SJCRH30 (cell line): ENCODE measurements at places on chromosomes 12 and 14. TPM values are rescaled to one million over a fixed set of nuclear protein-coding genes. Genes with fewer than 3 reads are reported as not detected.

Gene CD69
- total RNA-seq = not detected in 2 replicates

Gene KRT5
- not detected in 2 replicates for total RNA-seq

Gene FAM186B
- 0.10 and 0.18 TPM in 2 replicates for total RNA-seq

DNA sequence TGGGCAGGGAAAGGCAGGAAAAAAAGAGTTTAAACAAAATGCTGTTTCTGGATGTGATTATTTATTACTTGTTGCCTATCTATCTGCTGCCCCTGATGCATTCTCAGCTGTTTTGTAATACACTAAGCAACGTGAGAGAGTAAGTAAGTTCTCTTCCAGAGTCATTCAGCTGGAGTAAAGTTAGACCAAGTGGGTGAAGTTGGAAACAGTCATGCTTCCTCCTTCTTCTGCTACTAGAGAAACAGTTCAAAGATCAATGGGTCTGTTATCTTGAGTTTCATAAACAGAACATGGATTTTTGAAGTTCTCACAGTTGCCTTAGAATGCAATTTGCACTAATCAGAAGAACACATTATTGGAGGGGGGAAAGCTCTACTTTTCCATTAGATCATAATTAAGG is 279.3 kb downstream of the EGLN3 start:
- no peak for DNase-seq

DNA sequence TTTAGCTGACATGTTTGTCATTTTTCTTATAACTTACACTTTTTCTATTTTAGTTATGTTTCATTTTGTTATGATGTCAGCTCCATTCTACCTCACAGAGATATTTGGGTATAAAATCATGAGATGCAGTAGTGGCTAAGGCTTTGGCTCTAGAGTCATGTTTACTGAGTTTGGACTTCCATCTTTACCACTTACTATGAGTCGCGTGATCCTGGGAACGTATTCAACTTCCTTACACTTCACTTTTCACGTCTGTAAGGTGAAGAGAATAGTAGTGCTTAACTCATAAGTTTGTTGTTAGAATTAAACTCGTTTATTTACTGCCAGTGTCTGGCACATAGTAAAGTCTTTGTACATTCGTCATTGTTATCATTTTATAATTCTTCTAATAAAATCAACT is 126.3 kb downstream of the ERC1 start:
- DNase-seq = no peak

DNA sequence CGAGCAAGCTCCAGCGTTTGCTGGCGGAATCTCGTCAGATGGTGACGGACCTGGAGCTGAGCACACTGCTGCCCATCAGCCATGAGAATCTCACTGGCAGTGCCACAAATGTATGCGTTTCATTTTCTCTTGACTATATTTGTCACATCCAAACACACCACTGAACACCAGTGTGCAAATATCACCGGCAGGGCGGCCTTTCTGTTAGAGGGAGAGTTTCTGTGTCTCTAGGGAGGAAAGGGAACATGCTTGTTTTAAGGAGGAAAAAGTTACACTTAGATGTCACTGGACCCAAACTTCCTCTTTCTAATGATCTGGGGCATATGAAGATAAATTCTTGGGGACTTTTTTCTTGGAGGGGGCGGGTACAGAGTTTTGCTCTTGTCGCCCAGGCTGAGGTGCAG is 21.9 kb upstream of the HIP1R start:
- no peak for DNase-seq

- no peak for DNase-seq
Observed at GRCh38 chr12:64636856-64637255, 26.6 kb downstream of the RASSF3 start.

- DNase-seq = no peak
Observed at GRCh38 chr14:69530095-69530494, 44.6 kb downstream of the CCDC177 start.

Gene CD9
- 220 and 239 TPM in 2 replicates for total RNA-seq

DNA sequence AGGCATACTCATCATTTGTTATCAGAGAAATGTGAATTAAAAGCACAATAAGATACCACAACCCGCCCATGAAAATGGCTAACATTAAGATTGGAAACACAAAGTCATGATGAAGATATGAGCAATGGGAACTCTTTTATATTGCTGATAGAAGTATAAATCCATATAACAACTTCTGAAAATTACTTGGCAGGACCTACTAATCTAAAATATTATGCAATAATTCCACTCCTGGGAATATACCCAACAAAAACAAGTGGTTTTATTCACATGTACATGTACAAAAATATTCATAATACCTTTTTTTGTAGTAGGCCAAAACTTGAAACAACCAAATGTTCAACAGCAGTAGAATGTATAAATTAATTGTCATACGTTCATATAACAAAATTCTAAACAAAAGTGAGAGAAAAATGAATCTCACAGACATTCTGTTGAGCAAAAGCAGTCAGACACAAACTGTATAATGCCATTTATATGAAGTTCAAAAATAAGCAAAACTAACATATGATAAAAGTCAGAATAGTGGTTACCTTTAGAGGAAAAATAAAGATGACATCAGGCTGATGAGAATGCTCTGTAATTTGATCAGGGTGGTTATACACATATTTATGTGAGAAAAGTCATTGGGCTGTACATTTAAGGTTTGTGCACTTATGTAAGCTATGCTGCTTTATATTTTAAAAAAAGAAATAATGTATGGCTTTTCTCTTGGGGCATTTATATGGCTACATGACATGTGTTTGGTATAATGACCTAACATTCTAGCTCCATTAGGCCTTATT is 309.2 kb upstream of the KITLG start:
- DNase-seq = peak; percentile 16

Gene CISTR
- not detected in 2 replicates for total RNA-seq

Gene LRRK2
- total RNA-seq = 0.04 TPM in 1 of 2 replicates, not detected in the other

DNA sequence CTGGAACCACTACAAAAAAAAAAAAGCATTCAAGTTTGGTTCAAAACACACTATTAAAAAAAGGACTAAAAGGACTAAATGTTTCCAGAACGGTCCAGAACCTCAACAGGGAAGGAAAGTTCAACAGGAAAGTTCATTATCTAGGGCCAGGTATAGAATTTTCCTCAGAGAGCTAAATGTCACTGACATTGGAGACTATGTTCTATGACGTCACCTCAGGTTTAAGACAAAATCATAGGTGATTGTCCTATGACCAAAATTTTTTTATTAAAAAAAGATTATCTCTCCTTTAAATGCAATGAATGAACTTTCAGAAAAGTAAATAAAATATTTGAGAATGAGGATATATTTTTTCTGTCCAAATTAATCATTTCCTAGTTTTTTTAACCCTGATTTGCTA is 746.7 kb upstream of the USP15 start:
- DNase-seq = no peak

Gene MGP
- total RNA-seq = 2.8 and 3.2 TPM in 2 replicates

Gene RPS6KL1
- 1.8 TPM in 2 replicates for total RNA-seq

Gene GPR162
- 2.2 and 3.5 TPM in 2 replicates for total RNA-seq

DNA sequence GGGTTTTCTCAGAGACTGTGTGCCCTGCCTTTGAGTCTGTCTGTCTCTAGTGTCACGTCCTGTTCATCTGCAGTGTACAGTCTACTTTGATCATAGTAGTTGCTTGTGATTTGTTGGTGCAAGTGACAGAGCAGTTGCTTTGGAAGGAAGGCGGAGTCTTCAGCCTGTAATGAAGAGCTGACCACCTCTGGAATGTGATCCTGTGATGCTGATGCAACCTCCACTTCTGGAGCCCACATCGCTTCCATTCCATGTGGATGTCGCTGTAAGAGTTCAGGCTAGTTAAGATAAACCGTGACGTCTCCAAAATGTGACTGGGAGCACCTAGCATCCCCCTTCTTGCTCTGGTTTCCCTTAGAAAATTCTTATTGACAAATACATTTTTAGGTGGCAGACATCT is 51.8 kb downstream of the PELI2 start:
- DNase-seq = no peak

Gene DDHD1
- total RNA-seq = 34.0 and 41.3 TPM in 2 replicates

DNA sequence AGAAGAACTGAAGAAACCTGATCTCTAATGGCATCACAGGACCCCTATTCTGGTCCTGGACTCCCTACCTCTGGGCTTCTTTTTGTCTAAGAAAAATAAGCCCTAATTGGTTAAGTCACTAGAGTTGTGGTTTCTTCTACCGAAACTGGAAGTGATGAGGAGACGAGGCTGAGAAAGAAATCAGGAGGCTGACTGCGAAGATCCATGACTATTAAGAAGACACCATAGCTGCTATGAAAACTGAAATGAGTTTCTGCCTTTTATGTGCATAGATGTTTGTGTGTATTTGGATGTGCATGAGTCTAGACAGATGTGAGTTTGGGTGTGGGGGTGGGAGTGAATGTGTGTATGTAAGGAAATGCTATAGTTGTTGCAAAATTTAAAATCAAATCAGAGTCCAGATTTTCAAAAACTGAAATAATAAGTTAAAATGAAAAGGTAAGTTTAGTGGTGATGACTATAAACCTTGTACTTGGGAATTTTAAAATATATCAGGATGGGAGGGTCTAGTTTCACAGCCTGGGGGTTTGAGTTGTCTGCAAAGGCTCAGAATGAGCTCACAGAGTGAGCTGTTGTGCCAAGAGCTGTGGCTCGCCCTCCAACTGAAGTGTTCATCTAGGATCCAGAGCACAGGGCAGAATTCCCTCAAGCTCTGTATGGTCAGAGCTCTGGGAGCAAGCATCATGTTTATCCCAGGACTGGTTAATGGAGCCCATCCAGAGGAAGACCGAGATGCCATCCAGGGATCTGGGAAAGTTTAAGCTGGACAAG is 94.9 kb downstream of the VCPKMT start:
- DNase-seq = no peak

DNA sequence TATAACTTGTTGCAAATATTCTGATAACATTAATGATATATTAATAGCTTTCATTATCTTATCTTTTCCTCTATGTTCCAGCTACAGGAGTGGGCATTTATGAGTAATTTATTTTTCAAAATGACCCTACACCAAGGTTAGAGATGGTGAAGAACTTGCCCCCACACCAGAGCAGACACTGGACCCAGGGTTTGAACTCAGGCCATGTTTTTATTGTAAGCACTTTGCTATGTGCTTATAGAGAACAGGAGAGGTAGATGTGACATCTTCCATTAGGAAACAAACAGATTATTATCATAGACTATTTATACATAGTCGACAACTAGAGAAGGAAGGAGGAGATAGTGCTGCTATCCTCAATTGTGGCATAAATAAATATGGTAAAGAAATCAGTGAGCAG is 265.2 kb downstream of the EGLN3 start:
- no peak for DNase-seq

DNA sequence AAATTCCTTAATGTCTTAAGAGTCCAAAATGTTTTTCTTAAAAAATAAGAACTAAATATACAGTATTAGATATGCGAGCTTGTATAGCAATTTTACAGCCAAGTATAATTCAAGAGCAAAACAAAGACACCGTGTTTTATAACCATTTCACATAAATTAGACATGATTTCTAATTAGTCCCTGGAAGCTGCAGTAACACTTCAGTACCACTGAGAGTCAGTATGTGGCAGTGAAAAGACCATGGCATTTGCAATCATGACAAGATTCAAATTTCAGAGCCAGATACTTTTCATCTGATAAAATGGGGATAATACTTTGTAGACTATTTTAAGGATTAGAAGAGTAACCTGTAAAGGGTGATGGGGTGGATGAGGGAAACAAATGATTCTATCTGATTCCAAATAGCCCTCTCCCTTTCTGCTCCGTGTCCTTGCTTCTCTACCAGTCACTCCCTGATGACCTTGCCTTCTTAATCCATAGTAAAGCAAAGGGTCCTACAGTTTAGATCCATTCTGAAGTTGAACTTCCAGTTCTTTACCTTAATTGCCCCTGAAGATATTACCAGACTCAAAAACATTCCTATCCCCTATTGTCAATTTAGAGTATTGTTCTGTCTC is 145.4 kb upstream of the ABCD2 start:
- DNase-seq = peak; percentile 56

GRCh38 chr14:69814397-69814796 is 17.4 kb upstream of the SLC10A1 start:
- no peak for DNase-seq

- no peak for DNase-seq
Observed at GRCh38 chr12:33439587-33440011, at the start of gene SYT10. SYT10 (minus strand) TSS chr12:33439819; CDS start chr12:33439522, 297 bp downstream.

DNA sequence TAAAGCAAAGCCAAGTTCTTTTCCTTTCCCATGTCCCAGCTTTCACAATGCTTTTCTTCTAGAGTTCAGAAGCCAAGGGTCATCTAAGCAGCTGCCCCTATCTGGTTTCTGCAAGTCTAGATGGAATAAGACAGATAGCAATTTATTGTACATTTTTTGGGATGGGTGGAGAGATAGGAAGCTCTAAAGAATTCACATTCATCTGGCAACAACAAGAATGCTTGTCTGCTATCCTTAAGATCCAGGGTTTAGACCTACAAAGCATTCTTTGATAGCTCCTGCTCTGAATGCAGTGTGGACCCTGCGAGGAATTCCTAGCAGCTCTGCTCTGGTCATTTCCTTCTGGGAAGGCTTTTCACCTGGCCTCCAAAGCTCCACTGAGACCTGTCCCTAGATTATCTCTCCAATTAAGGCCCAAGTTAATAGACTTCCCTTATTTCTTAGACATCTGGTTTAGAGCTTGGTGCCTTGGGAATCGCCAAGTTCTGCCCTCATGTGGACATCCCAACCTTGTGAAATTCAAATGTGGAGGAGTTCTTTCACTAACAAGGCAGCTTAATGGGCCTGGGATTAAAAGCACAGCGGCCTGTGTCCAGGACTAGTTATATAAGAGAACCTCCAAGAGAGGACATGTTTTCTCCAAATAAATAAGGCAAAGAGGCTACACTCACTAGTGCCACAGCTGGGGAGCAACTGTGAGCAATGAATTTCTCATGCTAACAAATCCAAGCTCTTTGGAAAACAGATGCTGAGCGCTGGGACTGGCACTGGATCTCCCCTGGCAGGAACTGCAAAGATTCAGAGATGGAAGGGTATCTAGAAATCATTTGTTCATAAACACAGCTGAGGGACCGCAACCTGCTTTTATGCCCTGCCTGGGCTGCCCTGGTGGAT is 384.5 kb upstream of the DDHD1 start:
- DNase-seq = peak; percentile 26

- DNase-seq = no peak
Observed at GRCh38 chr12:906062-906585, 43.4 kb downstream of the RAD52 start.

GRCh38 chr14:86333493-86333892 is 803.5 kb downstream of the FLRT2 start:
- DNase-seq = no peak
